ENCODE measurements at places on chromosomes 7 and 10. TPM values are rescaled to one million over a fixed set of nuclear protein-coding genes. Genes with fewer than 3 reads are reported as not detected.
A peak's percentile ranks its signal among the peaks of the same experiment; 100 is the strongest.

SUN1 gene
- total RNA-seq, result 74.6 TPM

GRCh38 chr7:54904130-54904529, 114.7 kb upstream of the EGFR start:
- DNase-seq, result no peak
- no peaks in the 10 kb centered on the region for H3K4me1 ChIP-seq

KIAA1549 gene
- total RNA-seq, result 0.53 TPM

MALRD1 gene
- not detected for total RNA-seq

DNA sequence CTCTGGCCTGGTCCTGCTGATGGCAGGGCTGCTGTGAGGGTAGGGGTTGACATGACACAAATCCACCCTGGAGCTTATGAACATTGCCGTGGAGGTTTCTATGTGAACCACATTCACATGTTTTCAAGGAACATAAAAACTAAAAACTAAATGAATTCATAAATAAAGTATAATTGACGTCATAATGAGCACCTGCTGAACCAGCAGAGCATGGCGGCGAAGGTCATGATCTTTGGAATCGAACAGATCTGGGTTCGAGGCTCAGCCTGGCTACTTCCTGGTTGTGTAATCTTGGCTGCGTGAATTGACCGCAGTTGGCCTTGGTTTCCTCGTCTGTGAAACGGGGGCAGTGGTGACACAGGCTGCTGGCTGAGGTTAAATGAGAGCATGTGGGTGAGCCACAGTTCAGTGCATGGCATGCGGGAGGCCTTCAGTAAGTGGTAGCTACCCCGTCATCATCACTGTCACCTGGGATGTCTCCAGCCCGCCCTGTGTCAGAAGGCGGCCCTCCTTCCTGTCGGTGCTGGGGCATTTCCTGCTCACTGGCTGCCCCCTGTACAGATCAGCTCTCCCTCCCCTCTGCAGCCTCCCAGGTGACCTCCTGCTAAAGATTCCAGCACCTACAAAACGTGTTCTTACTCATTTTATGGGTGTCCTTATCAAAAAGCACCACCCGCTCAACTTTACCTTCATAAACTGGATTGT, 190.3 kb upstream of the SHH start:
- H3K27me3 ChIP-seq, result peaks cover 22% of the 10 kb centered on the region
- H3K4me3 ChIP-seq, result no peak overlapping the region
- no peak overlapping the region for H3K27ac ChIP-seq
- DNase-seq, result no peak

DNA sequence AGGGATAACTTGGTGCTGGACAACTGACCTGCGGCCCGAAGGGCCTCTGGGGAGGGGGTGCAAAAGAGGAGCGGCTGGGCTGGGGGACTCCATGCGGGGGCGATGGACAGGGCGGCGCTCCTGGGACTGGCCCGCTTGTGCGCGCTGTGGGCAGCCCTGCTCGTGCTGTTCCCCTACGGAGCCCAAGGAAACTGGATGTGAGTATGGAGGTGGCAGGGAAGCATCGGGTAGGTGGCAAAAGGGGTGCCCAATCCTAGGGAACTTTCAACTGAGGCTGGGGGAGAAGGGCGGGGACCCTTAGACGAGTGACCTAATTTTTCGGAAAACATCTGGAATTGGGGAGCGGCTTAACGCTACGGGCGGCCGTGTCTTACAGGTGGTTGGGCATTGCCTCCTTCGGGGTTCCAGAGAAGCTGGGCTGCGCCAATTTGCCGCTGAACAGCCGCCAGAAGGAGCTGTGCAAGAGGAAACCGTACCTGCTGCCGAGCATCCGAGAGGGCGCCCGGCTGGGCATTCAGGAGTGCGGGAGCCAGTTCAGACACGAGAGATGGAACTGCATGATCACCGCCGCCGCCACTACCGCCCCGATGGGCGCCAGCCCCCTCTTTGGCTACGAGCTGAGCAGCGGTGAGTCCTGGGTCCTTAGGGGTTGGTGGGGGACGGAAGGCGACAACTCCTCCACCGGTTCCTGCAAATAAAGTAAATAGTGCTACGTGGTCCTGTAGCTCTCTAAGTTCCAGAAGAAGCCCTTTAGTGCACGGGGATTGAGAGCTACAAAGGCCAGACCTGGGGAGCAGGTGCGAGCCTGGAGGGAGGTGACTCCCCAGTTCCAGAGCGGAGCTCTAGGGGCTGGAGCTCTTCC, 622 bp downstream of the WNT16 start:
- peaks cover 19% of the 10 kb centered on the region for H3K4me1 ChIP-seq
- H3K4me3 ChIP-seq, result peak overlapping the region; percentile 8
- no peaks in the 10 kb centered on the region for H3K36me3 ChIP-seq
- DNase-seq, result peak; percentile 52
- no peak overlapping the region for H3K27ac ChIP-seq
- H3K27me3 ChIP-seq, result peaks cover 52% of the 10 kb centered on the region

GRCh38 chr7:151781161-151781845, 95.6 kb downstream of the PRKAG2 start:
- no peak overlapping the region for H3K27ac ChIP-seq
- no peaks in the 10 kb centered on the region for H3K36me3 ChIP-seq

DNA sequence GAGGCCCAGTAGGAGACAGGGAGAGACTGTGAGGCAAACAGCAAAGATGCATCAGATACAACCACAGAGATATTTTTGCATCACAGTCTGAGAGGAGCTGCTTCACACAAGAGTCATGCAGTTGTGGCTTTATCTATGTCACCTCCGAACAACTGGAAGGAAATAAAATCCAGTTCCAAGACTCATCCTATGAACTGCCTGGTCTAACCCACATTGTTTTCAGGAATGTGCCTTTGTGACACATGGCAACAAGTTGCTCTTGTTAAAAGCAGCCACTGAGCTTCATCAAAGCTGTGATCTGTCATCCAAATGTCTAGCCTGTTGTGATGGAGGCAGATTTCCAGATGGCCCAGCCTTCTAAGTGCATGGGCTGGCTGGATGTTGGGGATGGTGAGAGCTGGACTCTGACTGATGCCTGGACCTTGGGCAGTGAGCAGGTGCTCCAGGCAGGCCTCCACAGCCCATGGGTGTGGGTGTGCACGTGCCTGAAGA, 255.0 kb downstream of the BMPER start:
- no peaks in the 10 kb centered on the region for H3K4me1 ChIP-seq
- DNase-seq, result no peak
- no peaks in the 10 kb centered on the region for H3K36me3 ChIP-seq
- H3K4me3 ChIP-seq, result no peak overlapping the region
- H3K27me3 ChIP-seq, result no peaks in the 10 kb centered on the region
- H3K27ac ChIP-seq, result no peak overlapping the region

- peaks cover 44% of the 10 kb centered on the region for H3K36me3 ChIP-seq
- H3K27ac ChIP-seq, result peak overlapping the region; percentile 96
- no peak for DNase-seq
- H3K27me3 ChIP-seq, result no peaks in the 10 kb centered on the region
- peak overlapping the region; percentile 92 for H3K4me3 ChIP-seq
Measured at GRCh38 chr7:99617192-99617781, 541 bp downstream of the ZSCAN25 start.

SORBS1 gene
- total RNA-seq, result 0.69 TPM

CTAGE15 gene
- not detected for total RNA-seq

DNA sequence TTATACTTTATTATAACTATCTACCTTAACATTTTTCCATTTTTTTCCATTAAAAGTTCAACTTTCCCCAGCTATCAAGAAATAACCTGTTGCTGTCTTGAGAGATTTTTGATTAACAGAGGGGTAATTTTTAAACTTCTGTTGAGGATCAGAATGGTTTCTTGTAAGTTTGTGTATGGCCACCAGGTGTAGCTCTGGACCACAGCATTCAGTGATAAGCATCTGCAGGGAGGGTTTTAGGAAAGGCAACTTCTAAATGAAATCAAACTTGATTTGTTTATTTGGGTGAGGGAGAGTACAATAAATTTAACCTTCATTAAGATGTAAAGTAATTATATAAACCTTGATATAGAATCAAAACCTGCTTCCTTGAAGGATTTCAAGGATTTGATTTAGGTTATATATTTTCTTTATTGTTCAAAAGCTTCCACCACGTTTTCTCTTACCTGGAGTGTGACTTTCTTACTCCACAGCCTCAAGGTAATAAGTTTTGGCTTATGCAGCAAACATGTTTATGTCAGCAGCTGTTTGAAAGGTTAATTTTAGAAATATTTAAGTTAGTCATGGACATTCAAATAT, 153.3 kb downstream of the STK31 start:
- H3K27me3 ChIP-seq, result peaks cover 9% of the 10 kb centered on the region
- DNase-seq, result peak; percentile 38
- peaks cover 5% of the 10 kb centered on the region for H3K4me1 ChIP-seq
- no peak overlapping the region for H3K27ac ChIP-seq
- no peak overlapping the region for H3K4me3 ChIP-seq

FEZF1 gene
- not detected for total RNA-seq

DNA sequence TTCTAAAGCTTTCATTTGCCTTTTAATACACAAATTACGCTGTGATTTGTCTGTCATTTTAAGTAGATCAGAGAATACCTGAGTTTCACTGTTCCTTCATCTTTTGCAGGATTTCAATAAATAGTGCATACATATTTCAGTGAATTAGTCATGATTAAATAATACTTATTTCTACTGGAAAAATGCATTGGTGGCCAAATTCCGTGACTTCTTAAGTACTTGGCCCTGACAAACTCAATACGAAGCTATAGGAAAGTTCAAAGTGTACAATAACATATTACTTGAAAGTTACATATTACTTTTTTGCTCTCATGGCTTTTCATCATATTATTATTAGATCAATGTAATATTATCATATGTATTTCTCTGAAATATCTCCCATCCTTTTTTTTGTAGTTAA, 16.1 kb upstream of the PLXDC2 start:
- no peak overlapping the region for H3K27ac ChIP-seq
- no peaks in the 10 kb centered on the region for H3K4me1 ChIP-seq
- H3K27me3 ChIP-seq, result no peaks in the 10 kb centered on the region
- no peak overlapping the region for H3K4me3 ChIP-seq
- no peaks in the 10 kb centered on the region for H3K36me3 ChIP-seq

DNA sequence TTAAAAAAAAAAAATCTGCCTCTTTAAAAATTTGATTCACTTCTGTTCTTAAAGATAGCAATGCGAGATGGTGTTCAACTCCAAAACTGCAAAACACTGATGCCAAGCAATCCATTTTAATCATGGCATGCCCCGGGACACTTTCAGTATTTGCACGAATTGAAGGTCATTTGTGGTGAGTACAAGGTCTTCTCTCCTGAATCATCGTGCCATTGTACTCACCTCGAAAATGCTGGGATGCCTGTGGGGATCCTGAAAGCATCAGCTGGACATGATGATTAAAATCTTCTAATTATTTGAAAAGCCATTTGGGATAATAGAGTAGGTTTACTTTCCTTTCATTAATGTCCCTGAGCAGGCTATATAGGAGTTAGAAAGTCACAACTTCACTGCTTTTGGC, 125.1 kb upstream of the NRP1 start:
- no peaks in the 10 kb centered on the region for H3K36me3 ChIP-seq
- H3K27me3 ChIP-seq, result peaks cover 4% of the 10 kb centered on the region
- no peak overlapping the region for H3K27ac ChIP-seq
- H3K4me3 ChIP-seq, result no peak overlapping the region
- H3K4me1 ChIP-seq, result no peaks in the 10 kb centered on the region

ARPC1B gene
- total RNA-seq, result 326 TPM

MMRN2 gene
- not detected for total RNA-seq

GRCh38 chr10:114925587-114926586, 12.1 kb upstream of the TRUB1 start:
- H3K27ac ChIP-seq, result no peak overlapping the region
- no peaks in the 10 kb centered on the region for H3K36me3 ChIP-seq
- peaks cover 8% of the 10 kb centered on the region for H3K4me1 ChIP-seq
- peaks cover 20% of the 10 kb centered on the region for H3K27me3 ChIP-seq

VSTM4 gene
- total RNA-seq, result 0.07 TPM
